ENCODE measurements at places on chromosomes 5 and 9.

DNA sequence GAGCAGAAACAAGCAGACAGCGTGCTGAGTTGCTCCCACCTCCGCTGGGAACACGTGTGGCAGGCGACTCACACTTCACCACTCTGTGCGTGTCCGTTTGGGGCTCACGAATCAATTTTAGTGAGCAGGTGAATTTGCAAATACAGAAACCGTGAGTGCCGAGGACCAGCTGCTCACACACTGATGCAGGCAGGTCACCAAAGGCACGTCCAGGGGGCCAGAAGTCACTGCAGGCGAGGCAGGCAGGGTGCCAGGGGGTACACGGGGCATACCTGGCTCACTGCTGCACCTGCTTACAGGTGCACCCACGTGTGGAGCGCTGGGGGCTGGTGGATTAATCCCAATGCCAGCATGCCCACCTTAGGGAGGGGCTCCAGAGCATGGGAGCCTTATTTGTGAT is 68.8 kb downstream of the ZNF354C start:
- DNase-seq = no peak

- DNase-seq = no peak
These were observed 36.2 kb downstream of the RIC1 start for GRCh38 chr9:5665059-5665458.

GRCh38 chr5:145062280-145063062 is 772.7 kb downstream of the PRELID2 start:
- no peak for DNase-seq

GRCh38 chr9:385818-386398 is 171.2 kb downstream of the DOCK8 start:
- peak; percentile 5 for DNase-seq

- DNase-seq = no peak
These were observed 32.3 kb upstream of the LPCAT1 start for GRCh38 chr5:1555808-1556731.

DNA sequence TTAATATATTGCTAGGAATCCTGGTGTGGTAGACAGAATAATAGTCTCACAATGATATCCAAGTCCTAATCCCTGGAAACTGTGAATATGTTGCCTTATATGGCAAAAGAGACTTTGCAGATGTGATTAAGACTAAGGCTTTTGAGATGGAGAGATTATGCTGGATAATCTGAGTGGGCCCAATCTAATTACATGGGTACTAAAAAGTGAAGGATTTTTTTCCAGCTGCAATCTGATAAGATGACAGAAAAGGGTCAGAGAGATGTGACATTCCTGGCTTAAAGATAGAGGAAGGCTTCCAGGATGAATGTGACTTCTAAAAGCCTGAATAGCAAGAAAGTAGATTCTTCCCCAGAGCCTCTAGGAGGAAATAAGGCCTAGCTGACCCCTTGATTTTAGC is 80.7 kb upstream of the MPDZ start:
- no peak for DNase-seq

- DNase-seq = no peak
These were observed 360.7 kb downstream of the ARHGEF28 start for GRCh38 chr5:73986729-73987128.

GRCh38 chr5:178431782-178432165 is 158.4 kb downstream of the COL23A1 start:
- no peak for DNase-seq

GRCh38 chr9:3087697-3088096 is 243.8 kb upstream of the PUM3 start:
- DNase-seq = no peak

GRCh38 chr5:158255609-158256008 is 396.7 kb upstream of the CLINT1 start:
- DNase-seq = no peak

DNA sequence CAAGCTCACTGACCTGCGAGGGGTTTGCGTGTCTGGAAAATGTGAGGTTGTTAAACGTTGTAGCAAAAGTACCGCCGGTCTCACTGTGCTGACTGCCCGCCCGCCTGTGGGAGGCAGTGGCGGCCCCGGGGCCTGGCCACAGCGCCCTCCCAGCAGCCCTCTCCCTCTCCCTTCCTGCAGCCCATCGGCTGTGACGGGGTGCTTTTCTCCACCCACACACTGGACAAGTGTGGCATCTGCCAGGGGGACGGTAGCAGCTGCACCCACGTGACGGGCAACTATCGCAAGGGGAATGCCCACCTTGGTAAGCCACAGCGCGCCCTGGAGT is 6.2 kb downstream of the ADAMTSL2 start:
- DNase-seq = no peak

DNA sequence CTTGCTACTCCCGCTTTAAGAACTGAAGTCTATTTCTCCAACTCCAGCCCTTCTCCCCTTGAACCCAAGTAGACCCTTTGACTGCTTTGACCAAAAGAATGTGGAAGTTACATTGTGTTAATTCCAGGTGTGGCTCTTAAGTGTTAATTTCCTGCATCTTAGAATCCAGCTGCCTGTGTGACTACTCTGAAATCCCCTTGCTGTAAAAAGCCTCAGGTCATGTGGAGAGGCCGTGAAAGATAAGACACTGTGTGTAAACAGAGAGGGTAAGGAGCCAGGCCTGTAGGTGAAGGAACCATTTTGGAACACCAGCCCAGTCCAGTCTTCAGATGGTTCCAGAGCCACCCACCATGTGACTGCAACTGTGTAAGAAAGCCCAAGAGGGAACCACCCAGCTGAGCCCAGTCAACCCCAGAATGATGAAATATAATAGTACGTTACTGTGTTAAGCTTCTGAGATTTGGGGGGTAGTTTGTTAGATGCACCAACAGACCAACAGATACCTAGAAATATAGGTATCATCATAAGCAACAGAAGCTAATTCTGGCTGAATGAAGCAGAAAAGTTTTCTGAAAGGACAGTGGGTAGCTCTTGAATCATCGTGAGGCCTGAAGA is 59.4 kb upstream of the CCDC112 start:
- no peak for DNase-seq

DNA sequence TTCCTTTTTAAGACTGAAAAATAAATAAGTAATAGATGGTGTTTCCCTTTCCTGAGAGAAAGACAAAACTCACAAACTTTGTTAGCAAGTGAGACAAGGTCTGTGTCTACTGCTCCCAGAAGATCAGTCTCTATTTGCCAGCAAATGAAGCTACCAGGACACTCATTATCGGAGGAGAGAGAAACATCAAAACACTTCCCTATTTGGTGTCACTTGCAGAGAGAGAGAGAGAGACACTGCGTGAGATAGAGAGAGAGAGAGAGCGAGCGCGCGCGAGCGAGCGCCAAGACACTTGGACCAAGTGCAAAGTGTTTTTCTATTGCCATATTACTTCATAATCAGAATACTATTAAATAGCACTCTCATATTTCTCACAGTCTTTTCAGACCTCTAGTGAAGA is 142.7 kb downstream of the KCNN2 start:
- no peak for DNase-seq

DNA sequence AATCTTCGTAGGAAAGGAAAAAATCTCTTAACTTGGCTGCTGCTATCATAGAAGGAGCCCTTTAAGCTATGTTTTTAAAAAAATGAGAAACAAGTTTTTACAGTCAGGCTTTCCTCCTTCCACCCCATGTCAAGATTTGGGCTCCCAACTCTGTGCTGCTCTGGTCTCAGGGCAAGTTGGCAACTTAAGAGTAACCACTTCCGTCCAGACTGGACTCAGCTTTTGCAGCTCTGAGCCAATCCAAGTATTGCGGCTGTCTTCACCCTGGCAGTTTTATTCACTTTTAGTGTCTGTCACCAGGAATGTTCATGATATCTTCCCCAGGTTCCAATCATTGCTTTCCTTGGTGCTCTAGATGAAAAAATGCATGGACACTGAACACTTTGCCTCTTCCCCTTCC is 115.9 kb upstream of the GAS1 start:
- no peak for DNase-seq

GRCh38 chr9:72394066-72394465 is 29.1 kb upstream of the ZFAND5 start:
- no peak for DNase-seq

GRCh38 chr5:82873452-82873851 is 203.7 kb downstream of the TMEM167A start:
- no peak for DNase-seq

DNA sequence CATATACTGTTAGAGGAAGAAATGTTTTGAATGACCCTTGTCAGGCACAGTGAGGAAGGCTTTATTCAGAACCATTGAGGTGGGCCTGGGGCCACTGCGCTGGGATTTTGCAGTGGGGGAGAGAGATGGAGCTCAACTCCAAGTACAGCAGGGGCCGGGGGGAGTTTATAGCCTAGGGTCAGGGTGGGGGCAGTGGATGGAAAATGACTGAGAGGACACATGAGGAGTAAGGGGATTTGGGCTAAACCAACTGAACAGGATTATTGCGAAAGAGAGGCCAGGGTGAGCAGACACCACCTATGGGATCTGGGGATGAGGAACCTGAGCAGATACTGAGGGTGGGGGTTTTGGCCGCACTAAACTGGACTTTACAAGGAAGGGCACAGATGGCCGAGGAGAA is 6.3 kb downstream of the CEP72 start:
- DNase-seq = no peak

DNA sequence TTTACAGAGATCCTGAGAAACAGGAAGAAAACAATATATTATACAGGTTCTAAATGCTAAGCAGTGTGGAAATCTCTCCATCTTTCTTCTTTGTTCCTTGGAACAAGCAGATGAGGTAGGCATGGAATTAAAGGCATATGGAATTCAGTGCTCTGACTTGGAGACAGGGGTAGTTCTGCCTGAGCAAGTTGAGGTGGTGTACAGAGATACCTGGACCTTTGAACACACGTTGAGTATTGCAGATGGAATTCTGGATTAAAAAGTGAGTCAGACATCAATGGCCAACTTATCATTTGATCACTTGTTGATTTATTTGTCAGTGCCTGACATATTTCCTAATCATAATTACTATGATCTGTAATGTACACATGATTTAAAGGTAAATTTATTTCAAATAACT is 293.9 kb upstream of the IRX4 start:
- DNase-seq = peak; percentile 91

DNA sequence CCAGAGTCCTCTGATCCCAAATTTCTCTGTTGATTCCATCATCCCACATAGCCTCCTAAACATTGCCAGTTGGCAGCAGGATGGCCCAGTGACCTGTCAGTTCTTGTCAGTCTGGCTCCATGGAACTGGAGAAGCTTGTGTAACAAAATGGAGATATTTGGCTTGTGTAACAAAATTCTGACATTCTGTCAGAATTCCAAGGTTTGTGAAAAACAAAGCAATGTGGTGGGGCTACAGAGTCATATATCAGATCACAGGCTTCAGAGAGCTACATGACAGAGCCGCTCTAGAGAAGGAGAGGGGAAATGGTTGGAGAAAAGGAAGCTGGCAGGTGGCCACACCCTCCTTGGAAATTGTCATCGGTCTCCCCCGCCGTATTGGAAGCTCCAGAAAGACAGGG is 75.4 kb upstream of the MAN2A1 start:
- DNase-seq = no peak

DNA sequence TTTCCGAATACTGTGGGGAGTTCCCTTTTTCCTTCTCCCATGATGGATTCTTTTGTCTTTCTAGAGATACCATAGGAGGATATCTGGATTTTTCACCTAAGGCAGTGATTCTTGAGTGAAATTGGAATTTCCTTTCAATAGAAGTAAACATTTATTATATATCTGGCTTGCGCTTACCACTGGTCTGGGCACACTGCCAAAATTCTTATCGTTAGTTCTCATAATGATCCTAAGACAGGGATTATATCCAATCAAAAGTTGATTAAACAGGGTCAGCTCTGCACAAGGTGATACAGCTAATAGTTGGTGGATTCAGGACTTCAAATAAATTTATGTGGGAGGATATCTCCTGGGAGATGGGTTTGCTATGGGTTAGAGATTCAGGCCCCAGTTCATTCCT is 9.6 kb downstream of the TLE4 start:
- peak; percentile 38 for DNase-seq

DNA sequence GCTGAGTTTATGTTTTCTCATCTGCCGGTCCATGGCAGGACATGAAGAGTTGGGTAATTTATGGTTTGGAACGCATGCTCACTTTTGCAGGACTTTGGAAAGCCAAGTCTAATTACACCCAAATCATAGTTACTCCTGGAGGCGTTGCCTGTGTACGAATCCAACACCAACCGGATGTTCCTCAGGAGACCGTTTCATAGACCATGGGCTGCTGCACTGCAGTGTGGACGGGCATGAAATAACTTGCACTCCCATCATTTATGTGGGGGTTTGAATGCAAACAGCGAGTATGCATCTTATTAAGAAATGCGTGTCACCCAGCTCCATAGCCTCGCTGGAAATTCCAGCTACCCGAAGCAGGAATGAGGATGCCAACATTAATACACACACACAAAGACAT is 96.1 kb upstream of the IRX2 start:
- DNase-seq = peak; percentile 72

DNA sequence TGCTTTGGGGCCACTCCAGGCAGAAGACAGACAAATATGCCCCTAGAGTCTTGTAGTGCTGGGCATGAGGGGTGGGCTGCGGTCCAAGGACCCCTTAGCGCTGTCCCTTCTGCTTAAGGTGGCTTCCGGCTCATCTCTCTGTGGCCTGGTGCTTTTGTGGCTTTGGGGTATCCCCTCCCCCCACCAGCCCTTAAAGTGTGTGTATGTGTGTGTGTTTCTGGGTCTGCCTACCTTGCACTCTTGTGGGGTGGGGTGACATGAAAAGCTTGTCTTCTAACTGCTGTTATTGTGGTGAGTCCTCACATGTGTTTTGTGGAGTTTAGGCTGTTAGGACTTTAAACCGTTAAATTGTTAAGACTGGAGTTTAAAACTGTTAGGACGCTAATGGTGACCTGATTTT is 23.6 kb downstream of the MARCHF6 start:
- DNase-seq = no peak

DNA sequence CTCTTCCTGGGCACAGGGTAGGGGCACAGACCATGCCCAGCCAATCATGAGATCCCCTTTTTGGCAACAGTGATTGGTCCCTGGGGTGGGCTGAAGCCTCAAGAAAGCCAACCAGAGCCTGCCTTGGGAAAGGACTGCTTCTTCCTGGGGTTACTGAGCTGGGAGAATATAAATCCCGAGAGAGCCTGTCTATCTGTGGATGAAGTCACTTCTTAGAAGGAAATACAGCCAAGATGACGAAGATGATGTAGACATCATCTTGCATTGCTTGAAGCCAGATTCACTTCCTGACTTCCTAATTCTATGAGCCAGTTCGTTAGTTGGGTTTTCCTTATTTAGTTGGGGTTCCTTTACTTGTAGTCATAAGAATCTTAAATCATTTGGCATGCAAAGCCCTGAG is 50.1 kb upstream of the PWWP2A start:
- DNase-seq = peak; percentile 53

DNA sequence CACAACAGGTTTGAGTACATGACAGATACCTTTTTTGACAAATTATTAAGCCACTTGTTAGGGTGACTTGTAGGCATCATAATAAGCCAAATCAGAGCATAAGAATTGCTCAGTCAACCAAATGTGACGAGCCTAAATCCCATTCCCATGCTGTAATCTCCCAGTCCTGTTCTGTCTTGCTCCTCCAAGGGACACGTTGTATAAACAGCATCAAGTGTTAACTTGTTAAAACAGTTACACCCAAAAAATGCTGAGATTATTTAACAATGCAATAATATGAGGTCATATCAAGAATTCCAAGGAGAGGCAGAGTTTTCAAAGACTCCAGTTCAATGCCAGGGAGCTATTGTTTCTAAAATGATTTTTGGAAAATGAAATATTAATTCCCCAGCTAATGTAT is 76.2 kb downstream of the SH3TC2 start:
- peak; percentile 99 for DNase-seq

- peak; percentile 54 for DNase-seq
These were observed 72.6 kb downstream of the PIK3R1 start for GRCh38 chr5:68287976-68288706.
